ENCODE measurements at places on chromosomes 2 and 18.
A peak's percentile ranks its signal among the peaks of the same experiment; 100 is the strongest.

- no peak for DNase-seq
These were observed 451.0 kb upstream of the SALL3 start for GRCh38 chr18:78528411-78529258.

DNA sequence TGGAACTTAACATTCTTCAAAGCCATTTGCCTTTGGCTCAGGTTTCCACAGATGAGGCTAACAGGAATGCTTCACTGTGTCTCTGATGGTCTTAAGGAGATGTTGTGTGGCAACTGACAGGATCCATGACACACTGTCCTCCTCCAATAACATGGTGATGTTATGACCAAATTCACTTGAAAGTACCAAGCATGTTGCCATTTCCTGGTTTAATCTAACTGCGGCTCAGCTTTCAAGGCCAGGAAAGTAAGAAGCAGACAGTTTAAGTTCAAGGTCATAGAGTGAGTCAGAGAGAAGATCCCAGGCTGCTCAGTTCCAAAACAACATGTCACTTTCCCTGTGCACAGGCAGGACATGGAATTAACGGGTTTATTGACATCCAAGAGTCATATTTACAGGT lies 513.6 kb downstream of the STK39 start:
- no peak for DNase-seq

DNA sequence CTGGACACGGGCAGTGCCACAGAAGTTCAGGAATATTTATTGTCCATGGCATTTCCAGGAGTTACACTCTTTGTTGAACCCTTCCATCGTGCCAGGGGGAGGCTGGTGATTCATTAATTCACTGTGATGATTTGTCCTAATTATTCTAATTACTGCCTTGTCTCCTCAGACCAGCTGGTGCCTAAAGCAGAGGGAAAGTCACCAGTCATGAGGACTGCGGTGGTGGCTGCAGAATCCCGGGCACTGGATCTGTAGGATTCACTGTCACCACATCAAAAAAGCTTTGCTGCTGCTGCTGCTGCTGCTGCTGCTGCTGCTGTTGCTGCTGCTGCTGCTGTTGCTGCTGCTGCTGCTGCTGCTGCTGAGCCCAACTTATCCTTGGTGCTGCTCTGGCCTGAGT lies 908.2 kb downstream of the TSN start:
- DNase-seq: no peak

- DNase-seq: no peak
These were observed 56.3 kb downstream of the SH3RF3 start for GRCh38 chr2:109185338-109185737.

DNA sequence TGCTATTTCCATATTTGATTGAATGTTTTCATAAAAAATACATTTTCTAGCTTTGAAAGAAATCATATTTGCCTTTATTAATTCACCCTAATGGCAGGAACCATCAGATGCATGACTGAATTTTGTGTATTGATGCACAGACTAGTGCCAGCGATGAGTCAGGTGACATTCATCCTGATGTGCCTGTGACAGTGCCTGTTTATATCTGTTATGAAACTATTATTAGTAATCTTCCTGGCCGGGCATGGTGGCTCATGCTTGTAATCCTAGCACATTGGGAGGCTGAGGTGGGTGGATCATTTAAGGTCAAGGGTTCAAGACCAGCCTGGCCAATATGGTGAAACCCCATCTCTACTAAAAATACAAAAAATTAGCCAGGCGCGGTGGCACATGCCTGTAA lies 170.0 kb downstream of the TSN start:
- no peak for DNase-seq

DNA sequence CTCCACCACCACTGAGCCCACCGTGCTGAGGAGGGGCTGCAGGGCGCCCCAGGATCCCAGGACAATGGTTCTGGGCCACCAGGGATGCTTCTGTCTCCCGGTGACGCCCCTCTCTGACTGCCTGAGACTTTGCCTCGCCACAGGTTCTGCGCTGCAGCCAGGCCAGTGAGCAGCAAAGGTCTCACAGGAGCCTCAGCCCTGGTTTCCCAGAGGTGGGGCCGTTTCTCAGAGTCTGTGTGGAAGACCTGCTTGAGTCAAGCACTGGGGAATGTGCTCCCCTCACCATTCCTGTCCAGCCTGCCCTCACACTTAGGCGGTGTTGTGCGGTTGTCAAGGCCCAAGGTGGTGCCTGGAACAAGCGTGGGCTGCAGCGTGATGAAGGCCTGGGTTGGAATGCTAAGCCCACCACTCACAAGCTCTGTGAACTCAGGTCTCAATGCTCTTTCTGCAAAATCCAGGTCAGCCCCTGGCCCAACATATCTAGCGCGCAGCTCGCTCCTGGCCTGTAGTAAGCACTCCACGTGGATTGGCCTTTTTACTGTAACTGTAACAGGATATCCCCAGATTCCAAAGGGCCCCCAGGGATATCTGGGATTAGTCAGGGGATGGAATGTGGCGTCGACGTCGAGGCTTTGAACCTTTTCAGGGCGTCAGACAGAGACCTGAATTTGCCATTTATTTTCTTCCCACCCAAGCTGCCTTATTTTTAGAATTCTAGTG lies 47.6 kb downstream of the PLB1 start:
- no peak for DNase-seq

DNA sequence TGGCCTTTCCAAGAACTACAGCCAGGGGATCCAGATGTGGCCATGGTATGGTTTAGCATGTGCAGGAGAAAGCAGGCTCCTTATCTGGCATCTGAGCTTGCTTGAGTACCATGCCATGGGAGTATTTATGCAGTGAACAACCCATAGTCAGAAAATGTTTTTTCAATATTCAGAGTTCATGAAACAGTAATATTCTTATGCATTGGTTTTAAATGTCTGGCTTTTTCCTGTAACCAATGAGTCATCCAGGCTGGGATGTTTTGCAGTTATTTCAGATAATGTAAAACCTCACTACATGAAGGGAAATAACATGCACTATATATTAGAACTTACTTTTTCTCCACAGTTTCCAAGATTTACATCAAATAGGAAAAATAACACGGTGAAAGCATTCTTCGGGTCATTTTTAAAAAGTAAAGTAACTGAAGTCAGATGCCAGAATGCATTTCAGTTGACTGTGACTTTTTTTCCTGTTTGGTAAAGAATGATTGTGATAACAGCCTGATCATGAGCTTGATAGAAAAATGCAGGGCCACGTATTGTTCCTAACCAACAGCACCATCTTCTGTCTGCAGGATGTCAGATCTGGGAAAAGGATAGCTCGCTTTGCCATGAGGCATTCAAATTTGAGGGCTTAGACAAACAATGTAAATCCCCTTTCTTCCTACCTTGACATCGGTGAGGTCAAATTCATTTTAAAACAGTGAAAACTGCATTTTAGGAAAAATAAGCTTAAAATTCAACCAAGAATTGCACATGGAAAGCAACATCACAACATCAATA lies 152.8 kb downstream of the DSC3 start:
- peak; percentile 14 for DNase-seq

GRCh38 chr2:151007365-151007764 lies 254.3 kb downstream of the RBM43 start:
- no peak for DNase-seq

DNA sequence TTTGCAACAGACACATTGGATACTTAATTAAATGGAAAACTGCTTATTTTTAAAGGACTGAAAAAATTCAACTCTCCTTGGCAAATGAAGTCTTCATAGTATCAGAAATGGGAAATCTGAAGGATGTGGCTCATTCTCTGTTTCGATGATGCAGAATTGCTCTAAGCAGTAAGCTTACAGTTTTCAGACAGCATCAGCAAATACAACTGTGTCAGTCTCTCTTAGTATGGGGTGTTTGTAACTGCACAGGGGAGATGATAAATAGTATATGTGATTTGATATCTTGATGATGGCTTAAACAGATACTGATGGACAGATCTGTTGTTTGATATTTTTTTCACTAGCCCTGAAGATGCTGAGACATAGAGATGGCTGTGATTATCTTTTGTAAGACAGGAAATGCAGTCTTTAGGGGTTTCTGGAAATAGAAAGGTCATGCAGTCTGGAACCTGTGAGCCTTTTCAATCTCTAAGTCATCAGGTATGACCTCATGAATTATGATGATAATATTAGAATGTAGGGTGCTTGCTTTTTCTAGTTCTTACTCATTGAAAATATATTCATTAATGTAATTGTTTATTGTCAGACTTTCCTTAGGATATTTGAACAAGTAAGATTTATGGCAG lies 84.2 kb downstream of the SLC4A10 start:
- no peak for DNase-seq

- no peak for DNase-seq
These were observed 191.0 kb upstream of the TCF4 start for GRCh38 chr18:55778788-55779690.

- no peak for DNase-seq
These were observed 103.3 kb downstream of the EXOC6B start for GRCh38 chr2:72722492-72723070.

DNA sequence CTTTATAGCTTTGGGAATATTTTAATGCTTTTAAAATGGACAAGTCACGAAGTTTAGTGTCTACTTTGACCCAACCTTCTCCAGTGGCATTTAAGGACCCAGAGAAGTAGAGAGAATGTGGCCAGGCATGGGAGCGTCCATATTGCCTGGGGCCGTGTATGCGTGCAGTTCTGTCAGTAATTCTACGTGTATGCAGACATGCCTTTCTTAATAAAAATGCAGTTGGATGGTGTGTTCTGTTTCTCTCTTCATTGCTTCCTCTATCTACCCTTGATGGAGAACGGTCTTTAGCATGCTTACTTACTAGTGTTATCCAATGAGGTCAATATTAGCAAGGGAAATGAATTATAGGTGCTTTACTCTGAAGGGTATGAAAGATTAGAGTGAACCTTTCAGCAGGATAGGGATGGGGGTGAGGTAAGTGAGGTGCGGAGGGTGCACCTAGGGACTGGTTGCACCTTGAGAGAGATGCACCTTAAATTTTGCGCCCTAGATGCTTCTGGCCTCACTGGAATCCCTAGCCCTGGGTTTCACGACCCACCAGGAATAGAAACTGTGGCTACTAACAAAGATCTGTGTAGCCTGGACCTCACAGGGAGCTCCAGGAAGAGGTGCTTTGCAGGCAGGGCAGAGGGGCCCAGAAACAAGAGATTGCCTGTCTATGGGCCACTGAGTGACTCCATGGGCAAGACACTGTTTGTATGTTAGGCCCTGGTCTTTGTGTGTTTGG lies 194.3 kb downstream of the MYCN start:
- DNase-seq: no peak

DNA sequence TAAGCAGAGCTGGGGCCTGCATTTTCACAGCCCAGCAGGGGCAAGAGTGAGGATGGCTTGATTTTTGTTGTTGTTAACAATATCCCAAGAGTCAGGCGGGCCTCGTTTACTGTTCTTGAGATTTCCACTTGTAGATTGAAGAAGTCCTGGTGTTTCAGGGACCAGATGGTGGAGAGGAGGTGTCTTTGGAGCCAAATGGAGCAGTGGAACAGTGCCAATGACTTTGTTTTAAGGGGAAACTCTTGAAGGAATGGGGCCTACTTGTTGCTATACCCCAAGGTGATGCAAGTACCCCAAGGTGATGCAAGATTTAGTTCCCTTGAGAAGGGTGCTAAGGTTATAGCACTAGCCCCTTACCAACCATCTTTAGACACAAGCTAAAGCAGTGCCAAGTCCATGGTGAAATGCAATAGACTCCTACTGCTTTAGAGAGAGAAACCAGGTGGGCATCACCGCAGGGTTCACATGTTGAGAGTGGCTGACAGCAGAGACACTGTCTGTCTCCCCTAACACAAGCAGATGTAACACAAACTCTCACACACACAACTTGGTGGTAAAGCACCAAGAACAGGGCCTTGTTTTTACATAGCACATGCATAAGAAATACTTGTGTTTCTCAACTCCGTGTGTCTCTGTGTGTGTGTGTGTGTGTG lies 44.0 kb downstream of the HK2 start:
- DNase-seq: no peak
